ENCODE measurements at places on chromosomes 1 and 21. TPM values are rescaled to one million over a fixed set of nuclear protein-coding genes. Genes with fewer than 3 reads are reported as not detected.
A peak's percentile ranks its signal among the peaks of the same experiment; 100 is the strongest.

GRCh38 chr1:207140536-207140935 lies 36.5 kb downstream of the C4BPA start:
- H3K4me1 ChIP-seq, result no peaks in the 10 kb centered on the region
- peaks cover 4% of the 10 kb centered on the region for H3K27me3 ChIP-seq
- H3K36me3 ChIP-seq, result no peaks in the 10 kb centered on the region
- H3K27ac ChIP-seq, result no peak overlapping the region

DNA sequence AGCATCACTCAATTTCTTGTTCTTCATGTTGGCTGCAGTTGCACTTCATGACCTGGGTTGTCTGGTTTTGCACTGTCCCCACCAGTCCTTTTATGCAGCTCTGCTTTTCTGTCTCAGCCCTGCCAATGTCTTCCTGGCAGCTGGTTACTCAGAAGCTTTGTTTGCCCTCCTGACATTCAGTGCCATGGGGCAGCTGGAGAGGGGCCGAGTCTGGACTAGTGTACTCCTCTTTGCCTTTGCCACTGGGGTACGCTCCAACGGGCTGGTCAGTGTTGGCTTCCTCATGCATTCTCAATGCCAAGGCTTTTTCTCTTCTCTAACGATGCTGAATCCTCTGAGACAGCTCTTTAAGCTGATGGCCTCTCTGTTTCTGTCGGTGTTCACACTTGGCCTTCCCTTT lies 6.6 kb downstream of the PIGV start:
- peaks cover 56% of the 10 kb centered on the region for H3K4me1 ChIP-seq
- DNase-seq, result no peak
- peaks cover 40% of the 10 kb centered on the region for H3K36me3 ChIP-seq
- no peak overlapping the region for H3K4me3 ChIP-seq
- H3K27ac ChIP-seq, result no peak overlapping the region
- H3K27me3 ChIP-seq, result no peaks in the 10 kb centered on the region

DNA sequence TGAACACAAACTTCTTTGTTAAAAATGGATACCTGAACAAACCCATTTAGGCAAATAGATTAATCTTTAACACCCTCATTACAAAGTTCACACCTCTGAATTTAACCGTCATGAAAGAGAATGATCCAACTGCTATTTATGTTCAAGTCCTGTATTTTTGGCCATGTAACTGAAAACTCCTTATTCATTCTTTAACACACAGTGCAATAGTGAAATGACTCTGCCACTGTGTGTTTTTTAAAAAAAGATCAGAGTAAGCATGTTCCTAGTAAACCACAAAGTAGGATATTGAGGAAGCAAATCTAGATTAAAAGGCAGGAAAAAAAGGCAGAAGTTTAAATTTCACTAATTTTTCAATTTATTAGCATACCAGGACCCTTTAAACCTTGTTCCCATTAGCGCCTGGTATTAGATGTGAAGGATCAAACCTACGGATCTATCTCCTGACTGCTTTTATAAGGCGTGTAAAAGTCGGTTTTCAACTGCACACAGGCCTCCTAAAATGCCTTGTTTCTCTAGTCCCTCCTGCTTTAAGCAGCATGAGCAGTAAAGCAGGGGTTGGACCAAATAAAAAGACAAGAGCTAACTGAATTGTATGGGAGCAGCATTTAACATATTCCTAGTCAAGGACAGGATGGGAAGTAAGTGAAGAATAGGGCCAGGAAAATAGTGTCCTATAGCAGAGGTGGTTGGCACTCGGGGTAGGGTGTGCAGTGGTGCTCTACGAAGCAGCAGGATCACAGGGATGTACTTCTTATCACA lies 33.4 kb downstream of the NUCKS1 start:
- peaks cover 17% of the 10 kb centered on the region for H3K4me1 ChIP-seq
- no peak overlapping the region for H3K27ac ChIP-seq
- H3K36me3 ChIP-seq, result peaks cover 66% of the 10 kb centered on the region
- H3K4me3 ChIP-seq, result no peak overlapping the region
- H3K27me3 ChIP-seq, result no peaks in the 10 kb centered on the region

Gene ENAH
- total RNA-seq, result not detected

Gene SLAMF9
- not detected for total RNA-seq

- no peaks in the 10 kb centered on the region for H3K36me3 ChIP-seq
- DNase-seq, result no peak
- H3K27me3 ChIP-seq, result no peaks in the 10 kb centered on the region
- no peak overlapping the region for H3K4me3 ChIP-seq
- H3K4me1 ChIP-seq, result no peaks in the 10 kb centered on the region
Measured at GRCh38 chr1:233671286-233671685, 57.4 kb downstream of the KCNK1 start.

GRCh38 chr1:76802094-76802493 lies 65.2 kb upstream of the ST6GALNAC5 start:
- no peaks in the 10 kb centered on the region for H3K36me3 ChIP-seq
- H3K27ac ChIP-seq, result no peak overlapping the region

Gene OR6K6
- not detected for total RNA-seq

DNA sequence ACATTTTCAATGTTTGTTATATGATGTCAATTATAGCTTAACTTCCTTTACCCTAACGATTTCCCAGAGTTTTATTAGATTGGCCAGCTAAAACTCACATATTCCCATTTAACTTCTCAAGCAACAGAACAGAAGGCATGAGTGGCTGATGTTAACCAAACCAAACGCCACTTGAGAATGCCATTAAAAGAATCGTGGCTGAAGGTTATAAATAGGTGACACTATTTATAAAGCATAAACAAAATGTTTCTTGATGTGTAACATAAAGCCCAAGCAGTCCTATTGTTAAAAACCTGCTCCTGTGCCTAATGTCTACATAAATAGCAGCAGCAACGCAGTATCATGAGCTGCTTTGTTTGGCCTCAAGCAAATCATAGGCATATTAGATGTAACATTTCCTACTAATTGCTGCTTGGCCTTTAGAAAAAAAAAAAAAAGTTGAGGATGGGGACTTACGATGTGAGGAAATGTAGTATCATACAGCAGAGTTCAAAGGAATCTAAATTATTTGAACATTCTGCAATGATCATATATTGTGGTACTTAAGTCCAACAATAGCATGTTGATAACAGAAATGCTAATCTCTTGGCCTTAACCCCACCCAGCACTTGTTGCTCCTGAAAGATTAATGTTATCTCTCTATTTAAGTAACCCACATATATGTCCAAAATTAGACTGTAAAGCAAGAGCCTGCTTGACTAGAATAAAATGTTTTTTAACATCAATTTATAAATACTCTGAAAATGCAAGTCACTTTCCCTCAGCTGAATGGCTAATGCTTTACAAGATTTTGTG lies 106.0 kb downstream of the ESRRG start:
- H3K4me1 ChIP-seq, result no peaks in the 10 kb centered on the region
- H3K4me3 ChIP-seq, result no peak overlapping the region
- DNase-seq, result no peak
- H3K27me3 ChIP-seq, result no peaks in the 10 kb centered on the region
- no peak overlapping the region for H3K27ac ChIP-seq

DNA sequence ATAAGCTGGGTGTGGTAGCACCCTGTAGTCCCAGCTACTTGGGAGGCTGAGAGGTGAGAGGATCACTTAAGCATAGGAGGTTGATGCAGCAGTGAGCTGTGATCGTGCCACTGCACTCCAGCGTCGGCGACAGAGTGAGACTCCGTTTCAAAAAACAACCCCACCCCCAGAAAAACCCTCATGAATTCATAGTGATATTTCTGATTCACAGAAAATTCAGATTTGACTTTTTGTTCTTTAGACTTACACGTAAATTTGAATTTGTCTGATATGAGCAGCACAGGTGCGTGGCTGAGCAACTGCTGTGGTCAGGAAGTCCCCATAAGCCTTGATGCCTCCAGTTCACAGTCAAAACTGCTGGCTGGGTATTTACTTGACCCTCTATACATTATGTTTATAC lies 10.0 kb upstream of the MORC3 start:
- peak; percentile 25 for DNase-seq
- no peaks in the 10 kb centered on the region for H3K27me3 ChIP-seq
- H3K27ac ChIP-seq, result peak overlapping the region; percentile 82
- no peak overlapping the region for H3K4me3 ChIP-seq

DNA sequence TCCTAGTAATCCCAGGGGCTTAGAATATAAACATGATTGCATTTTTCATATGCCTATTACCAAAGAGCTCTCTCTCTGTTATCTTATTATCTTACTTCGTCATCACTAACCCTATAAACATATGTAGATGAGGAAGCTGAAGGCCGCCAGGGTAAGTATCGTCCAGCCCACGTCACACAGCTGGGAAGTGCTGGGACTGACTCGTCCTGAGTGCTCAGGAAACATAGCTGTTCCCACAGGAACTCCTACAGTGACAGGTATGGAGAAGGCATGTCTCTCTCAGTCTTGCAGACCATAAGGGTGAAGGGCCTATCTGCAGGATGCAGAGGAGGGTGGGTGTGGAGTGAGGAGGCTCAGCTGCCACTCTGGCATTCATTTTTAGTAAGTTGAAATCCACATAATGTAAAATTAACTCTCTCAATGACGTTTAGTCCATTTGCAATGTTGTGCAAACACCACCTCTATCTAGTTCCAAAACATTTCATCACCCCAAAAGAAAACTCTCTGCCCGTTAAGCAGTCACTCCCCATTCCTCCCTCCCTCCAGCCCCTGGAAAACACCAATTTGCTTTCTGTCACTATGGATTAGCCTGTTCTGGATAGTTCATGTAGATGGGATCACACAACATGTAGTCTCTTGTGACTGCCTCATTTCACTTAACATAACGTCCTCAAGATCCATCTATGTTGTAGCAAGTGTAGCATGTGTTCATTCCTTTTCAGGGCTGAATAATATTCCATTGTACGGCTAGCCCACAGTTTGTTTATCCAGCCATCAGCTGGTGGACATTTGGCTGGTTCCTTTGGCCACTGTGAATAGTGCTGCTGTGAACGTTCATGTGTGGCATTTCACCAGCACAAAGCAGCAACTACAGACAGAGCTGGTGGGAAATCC lies 68.3 kb downstream of the TCP10L start:
- no peaks in the 10 kb centered on the region for H3K27me3 ChIP-seq
- H3K4me1 ChIP-seq, result no peaks in the 10 kb centered on the region
- no peaks in the 10 kb centered on the region for H3K36me3 ChIP-seq
- DNase-seq, result no peak
- no peak overlapping the region for H3K4me3 ChIP-seq
- no peak overlapping the region for H3K27ac ChIP-seq

- H3K36me3 ChIP-seq, result peaks cover 14% of the 10 kb centered on the region
- H3K4me1 ChIP-seq, result peaks cover 28% of the 10 kb centered on the region
- H3K4me3 ChIP-seq, result peak overlapping the region; percentile 86
- peak overlapping the region; percentile 93 for H3K27ac ChIP-seq
- DNase-seq, result no peak
- peaks cover 5% of the 10 kb centered on the region for H3K27me3 ChIP-seq
Measured at GRCh38 chr1:213050745-213051126, 305 bp upstream of the RPS6KC1 start.

- no peaks in the 10 kb centered on the region for H3K27me3 ChIP-seq
- no peak overlapping the region for H3K4me3 ChIP-seq
- peak overlapping the region; percentile 39 for H3K27ac ChIP-seq
- H3K4me1 ChIP-seq, result peaks cover 58% of the 10 kb centered on the region
- DNase-seq, result no peak
- peaks cover 37% of the 10 kb centered on the region for H3K36me3 ChIP-seq
Measured at GRCh38 chr1:33032126-33032869, 4.4 kb downstream of the AK2 start.

Gene BMP8A
- not detected for total RNA-seq

Gene FMOD
- total RNA-seq, result not detected
